CD4-positive, alpha-beta memory T cell (primary cell): ENCODE measurements at places on chromosomes 2 and 18. TPM values are rescaled to one million over a fixed set of nuclear protein-coding genes. Genes with fewer than 3 reads are reported as not detected.

ADRA2B gene
- not detected for total RNA-seq

ADCYAP1 gene
- total RNA-seq = not detected

VIL1 gene
- not detected for total RNA-seq

CFAP65 gene
- not detected for total RNA-seq

REG3G gene
- not detected for total RNA-seq

KIF5C gene
- 21.1 TPM for total RNA-seq

SPDYA gene
- 4.5 TPM for total RNA-seq

- H3K27ac ChIP-seq = no peak overlapping the region
- no peaks in the 10 kb centered on the region for H3K4me1 ChIP-seq
- no peaks in the 10 kb centered on the region for H3K27me3 ChIP-seq
- H3K36me3 ChIP-seq = no peaks in the 10 kb centered on the region
- DNase-seq = no peak
Observed at GRCh38 chr2:140288726-140289125, 1508.5 kb upstream of the NXPH2 start.

GRCh38 chr2:113181258-113182051 is 7.7 kb downstream of the PSD4 start:
- peaks cover 44% of the 10 kb centered on the region for H3K36me3 ChIP-seq
- peak overlapping the region; percentile 7 for H3K4me3 ChIP-seq
- H3K27me3 ChIP-seq = no peaks in the 10 kb centered on the region
- H3K4me1 ChIP-seq = peaks cover 100% of the 10 kb centered on the region
- peak; percentile 36 for DNase-seq

- H3K27ac ChIP-seq = no peak overlapping the region
- H3K4me1 ChIP-seq = no peaks in the 10 kb centered on the region
- H3K36me3 ChIP-seq = no peaks in the 10 kb centered on the region
- H3K27me3 ChIP-seq = no peaks in the 10 kb centered on the region
- DNase-seq = no peak
Observed at GRCh38 chr2:71611781-71612527, 158.6 kb downstream of the DYSF start.

GRCh38 chr18:72612894-72613533 is 68.9 kb upstream of the CBLN2 start:
- no peaks in the 10 kb centered on the region for H3K36me3 ChIP-seq
- H3K4me1 ChIP-seq = no peaks in the 10 kb centered on the region

GRCh38 chr2:203718087-203718486 is 11.6 kb downstream of the CD28 start:
- H3K4me1 ChIP-seq = peaks cover 100% of the 10 kb centered on the region
- H3K27ac ChIP-seq = peak overlapping the region; percentile 52
- no peak overlapping the region for H3K4me3 ChIP-seq
- H3K27me3 ChIP-seq = no peaks in the 10 kb centered on the region

GRCh38 chr2:110978756-110979470 is 141.8 kb upstream of the BCL2L11 start:
- H3K36me3 ChIP-seq = no peaks in the 10 kb centered on the region
- no peak overlapping the region for H3K4me3 ChIP-seq
- H3K27me3 ChIP-seq = no peaks in the 10 kb centered on the region
- H3K27ac ChIP-seq = no peak overlapping the region
- no peaks in the 10 kb centered on the region for H3K4me1 ChIP-seq

- no peaks in the 10 kb centered on the region for H3K36me3 ChIP-seq
- peaks cover 7% of the 10 kb centered on the region for H3K4me1 ChIP-seq
- no peak overlapping the region for H3K27ac ChIP-seq
Observed at GRCh38 chr2:238155051-238155760, 3.6 kb upstream of the ERFE start.

GRCh38 chr2:165198181-165198580 is 5.7 kb downstream of the SCN3A start:
- no peak for DNase-seq
- no peak overlapping the region for H3K4me3 ChIP-seq
- H3K27ac ChIP-seq = no peak overlapping the region
- H3K27me3 ChIP-seq = no peaks in the 10 kb centered on the region

- no peak overlapping the region for H3K4me3 ChIP-seq
- DNase-seq = no peak
- H3K27ac ChIP-seq = no peak overlapping the region
- no peaks in the 10 kb centered on the region for H3K27me3 ChIP-seq
Observed at GRCh38 chr2:119439574-119440500, 8.2 kb downstream of the TMEM37 start.

- DNase-seq = no peak
- no peak overlapping the region for H3K27ac ChIP-seq
- H3K4me3 ChIP-seq = no peak overlapping the region
- H3K4me1 ChIP-seq = no peaks in the 10 kb centered on the region
- H3K27me3 ChIP-seq = no peaks in the 10 kb centered on the region
Observed at GRCh38 chr18:79739440-79739778, 58.3 kb upstream of the KCNG2 start.

GRCh38 chr2:134462275-134462674 is 208.4 kb downstream of the MGAT5 start:
- no peak overlapping the region for H3K27ac ChIP-seq
- no peak overlapping the region for H3K4me3 ChIP-seq
- H3K4me1 ChIP-seq = no peaks in the 10 kb centered on the region
- H3K36me3 ChIP-seq = no peaks in the 10 kb centered on the region
- no peaks in the 10 kb centered on the region for H3K27me3 ChIP-seq

GRCh38 chr2:21401022-21401698 is 277.4 kb downstream of the TDRD15 start:
- no peak overlapping the region for H3K4me3 ChIP-seq
- H3K27me3 ChIP-seq = no peaks in the 10 kb centered on the region
- H3K4me1 ChIP-seq = no peaks in the 10 kb centered on the region
- DNase-seq = no peak

DNA sequence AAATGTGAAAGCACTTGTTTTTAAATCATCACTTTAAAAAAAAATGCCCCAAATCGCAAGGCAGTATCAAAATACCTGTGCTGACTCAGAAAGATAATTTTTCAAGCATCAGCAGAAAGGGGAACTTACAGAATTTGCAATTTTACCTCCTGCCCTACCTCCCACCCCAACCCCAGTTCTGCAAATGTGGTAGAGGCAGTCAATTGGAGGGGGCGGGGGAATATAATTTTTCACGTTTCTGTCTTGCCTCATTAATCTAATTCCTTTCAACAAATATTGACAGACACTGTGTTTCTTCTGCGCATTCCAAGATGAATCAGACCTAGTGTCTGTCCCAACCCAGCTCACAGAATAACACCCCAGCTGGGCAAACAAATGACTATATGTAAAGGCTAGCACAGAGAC is 76.8 kb downstream of the ALPK2 start:
- H3K27ac ChIP-seq = no peak overlapping the region
- DNase-seq = no peak
- H3K4me3 ChIP-seq = no peak overlapping the region
- H3K27me3 ChIP-seq = no peaks in the 10 kb centered on the region

GRCh38 chr2:238790126-238790832 is 57.6 kb upstream of the TWIST2 start:
- H3K27ac ChIP-seq = no peak overlapping the region
- no peaks in the 10 kb centered on the region for H3K4me1 ChIP-seq
- no peak overlapping the region for H3K4me3 ChIP-seq
- H3K27me3 ChIP-seq = no peaks in the 10 kb centered on the region
- DNase-seq = no peak

GRCh38 chr18:62729487-62730386 is 14.4 kb downstream of the PHLPP1 start:
- no peak for DNase-seq
- H3K27me3 ChIP-seq = no peaks in the 10 kb centered on the region
- no peak overlapping the region for H3K27ac ChIP-seq
- H3K4me1 ChIP-seq = no peaks in the 10 kb centered on the region
- H3K36me3 ChIP-seq = no peaks in the 10 kb centered on the region

DNA sequence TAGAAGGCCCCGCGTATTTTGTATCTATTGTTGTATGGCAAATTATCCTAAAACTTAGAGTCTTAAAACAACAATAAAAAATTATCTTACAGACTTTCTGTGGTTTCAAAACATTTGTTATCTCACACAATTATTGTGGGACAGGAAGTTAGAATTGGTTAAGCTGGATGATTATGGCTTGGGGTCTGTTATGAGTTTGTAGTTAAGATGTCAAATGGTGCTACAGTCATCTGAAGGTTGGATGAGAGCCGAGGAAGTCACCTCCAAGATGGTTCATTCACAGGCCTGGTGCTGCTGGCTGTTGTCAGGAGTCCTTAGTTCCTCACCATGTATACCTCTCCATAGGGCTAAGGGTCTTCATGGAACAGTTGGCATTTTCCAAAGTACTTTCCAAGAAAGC is 175.6 kb upstream of the FANCL start:
- H3K4me3 ChIP-seq = no peak overlapping the region
- no peaks in the 10 kb centered on the region for H3K36me3 ChIP-seq
- H3K4me1 ChIP-seq = no peaks in the 10 kb centered on the region
- H3K27me3 ChIP-seq = no peaks in the 10 kb centered on the region
- no peak for DNase-seq
- H3K27ac ChIP-seq = no peak overlapping the region

GRCh38 chr2:48292393-48292792 is 237.6 kb upstream of the STON1 start:
- H3K27me3 ChIP-seq = no peaks in the 10 kb centered on the region
- H3K36me3 ChIP-seq = no peaks in the 10 kb centered on the region
- H3K4me3 ChIP-seq = no peak overlapping the region
- no peaks in the 10 kb centered on the region for H3K4me1 ChIP-seq
- H3K27ac ChIP-seq = no peak overlapping the region

GRCh38 chr2:112627060-112628040 is 18.4 kb upstream of the SLC20A1 start:
- no peak overlapping the region for H3K4me3 ChIP-seq
- peaks cover 82% of the 10 kb centered on the region for H3K4me1 ChIP-seq
- H3K27ac ChIP-seq = peak overlapping the region; percentile 15
- H3K27me3 ChIP-seq = no peaks in the 10 kb centered on the region
- DNase-seq = no peak
- H3K36me3 ChIP-seq = no peaks in the 10 kb centered on the region

DNA sequence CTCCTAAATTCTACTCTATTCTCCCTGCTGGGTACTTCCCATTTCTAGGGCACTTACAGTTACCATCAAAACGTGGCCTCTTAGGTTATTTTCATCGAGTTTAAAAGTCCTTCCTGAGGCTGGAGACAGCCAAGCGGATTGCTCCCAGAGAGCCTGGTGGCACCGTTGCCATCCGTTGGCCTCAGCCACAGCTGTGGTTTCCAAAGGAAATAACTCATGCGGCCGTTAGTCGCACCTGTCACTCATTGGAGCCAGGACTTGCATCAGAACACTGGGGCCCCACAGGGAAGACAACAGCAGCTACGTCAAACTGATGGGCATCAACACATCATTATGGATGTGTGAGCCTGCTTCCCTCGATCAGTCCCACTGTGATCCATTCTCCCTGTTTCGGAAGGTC is 453.4 kb downstream of the BCL11A start:
- no peak overlapping the region for H3K4me3 ChIP-seq
- no peaks in the 10 kb centered on the region for H3K36me3 ChIP-seq
- H3K27ac ChIP-seq = no peak overlapping the region
- no peaks in the 10 kb centered on the region for H3K4me1 ChIP-seq

DNA sequence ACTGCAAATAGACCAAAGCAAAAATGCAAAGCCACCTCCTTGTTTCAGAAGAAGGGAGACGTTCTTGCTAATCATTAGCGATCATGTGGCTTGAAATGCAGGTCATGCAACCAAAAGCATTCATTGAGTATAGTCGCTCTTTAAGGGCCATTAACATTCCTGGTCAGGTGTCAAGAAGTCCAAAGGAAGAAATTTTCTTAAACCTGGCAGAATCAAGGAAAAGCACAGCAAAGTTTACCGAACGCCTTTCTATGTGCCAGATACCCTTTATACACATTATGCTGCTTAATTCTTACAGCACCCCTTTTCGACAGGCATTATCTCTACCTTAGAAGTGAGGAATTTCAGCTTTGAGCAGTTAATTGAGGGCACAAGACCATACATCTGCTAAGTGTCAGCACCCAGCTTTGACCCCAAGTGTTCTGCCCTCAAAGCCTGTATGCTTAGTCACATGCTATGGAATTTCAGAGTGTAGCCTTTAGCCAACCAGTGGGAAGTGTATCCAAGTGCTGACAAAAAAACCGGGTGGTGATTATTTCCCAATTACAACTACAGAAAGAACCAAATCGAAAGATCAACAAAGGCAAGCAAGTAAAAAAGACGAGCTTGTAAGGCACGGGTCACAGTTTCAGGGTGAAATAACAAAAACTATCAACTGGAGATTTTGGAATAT is 70.8 kb downstream of the EPHA4 start:
- H3K4me1 ChIP-seq = peaks cover 22% of the 10 kb centered on the region
- H3K27ac ChIP-seq = no peak overlapping the region
- H3K27me3 ChIP-seq = no peaks in the 10 kb centered on the region

DNA sequence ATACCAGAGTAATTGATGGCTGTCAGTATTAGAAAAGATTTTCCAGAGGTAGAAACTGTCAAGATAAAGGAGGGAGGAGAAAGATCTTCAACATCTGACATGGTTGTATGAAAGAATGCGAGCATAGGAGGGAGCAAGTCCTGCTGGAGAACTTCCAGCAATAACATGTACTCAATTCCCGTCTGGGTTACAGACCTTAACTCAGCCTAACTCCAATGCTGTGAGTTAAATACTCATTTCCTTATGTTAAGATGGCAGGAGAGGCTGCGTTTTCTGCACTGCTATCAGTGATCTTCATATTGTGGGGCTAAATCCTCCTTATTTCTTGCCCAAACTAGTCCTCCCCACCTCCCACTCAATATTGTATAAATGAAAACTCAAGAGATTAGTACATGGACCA is 6.7 kb upstream of the CERS6 start:
- H3K4me3 ChIP-seq = no peak overlapping the region
- no peak overlapping the region for H3K27ac ChIP-seq
- H3K36me3 ChIP-seq = no peaks in the 10 kb centered on the region
- no peak for DNase-seq
- peaks cover 22% of the 10 kb centered on the region for H3K4me1 ChIP-seq

- no peaks in the 10 kb centered on the region for H3K27me3 ChIP-seq
- H3K27ac ChIP-seq = no peak overlapping the region
- H3K36me3 ChIP-seq = no peaks in the 10 kb centered on the region
- no peaks in the 10 kb centered on the region for H3K4me1 ChIP-seq
- no peak overlapping the region for H3K4me3 ChIP-seq
Observed at GRCh38 chr2:173972636-173973035, 7.5 kb upstream of the SP3 start.
